ENCODE measurements at places on chromosomes 7 and 10. TPM values are rescaled to one million over a fixed set of nuclear protein-coding genes. Genes with fewer than 3 reads are reported as not detected.

DAGLB gene
- 13.2 TPM for total RNA-seq

ANXA8L1 gene
- not detected for total RNA-seq

FLNC gene
- 210 TPM for total RNA-seq

BTBD16 gene
- total RNA-seq = not detected

CPEB3 gene
- 0.73 TPM for total RNA-seq

C10orf105 gene
- not detected for total RNA-seq

KCND2 gene
- 0.05 TPM for total RNA-seq

CTTNBP2 gene
- 0.27 TPM for total RNA-seq

MMD2 gene
- not detected for total RNA-seq

INA gene
- total RNA-seq = 1.1 TPM

HERPUD2 gene
- 26.9 TPM for total RNA-seq

SPDYE6 gene
- total RNA-seq = 0.07 TPM

MACROH2A2 gene
- total RNA-seq = 1.1 TPM

UTF1 gene
- not detected for total RNA-seq

SEPTIN7 gene
- total RNA-seq = 234 TPM

IL15RA gene
- total RNA-seq = 52.3 TPM

SEMA3E gene
- total RNA-seq = 0.27 TPM

CYP2C18 gene
- total RNA-seq = not detected

DOCK4 gene
- 48.5 TPM for total RNA-seq

PAPOLB gene
- total RNA-seq = not detected

FAS gene
- 16.6 TPM for total RNA-seq

GIMAP6 gene
- 89.9 TPM for total RNA-seq

OR2A12 gene
- not detected for total RNA-seq

FAM25G gene
- not detected for total RNA-seq

CALHM3 gene
- total RNA-seq = not detected

GPR26 gene
- total RNA-seq = not detected

NKX2-3 gene
- total RNA-seq = not detected

GDF2 gene
- total RNA-seq = not detected

MYPN gene
- 0.79 TPM for total RNA-seq

DNAJC12 gene
- total RNA-seq = 0.39 TPM

NKX1-2 gene
- not detected for total RNA-seq

XRCC2 gene
- total RNA-seq = 4.7 TPM

OR2A7 gene
- total RNA-seq = not detected

POMZP3 gene
- total RNA-seq = 9.7 TPM

HYAL4 gene
- 0.49 TPM for total RNA-seq

LRRC17 gene
- 3.3 TPM for total RNA-seq

CREB5 gene
- 8.3 TPM for total RNA-seq

IKZF1 gene
- total RNA-seq = not detected

GRB10 gene
- 113 TPM for total RNA-seq

LEP gene
- total RNA-seq = not detected

AKR1B15 gene
- not detected for total RNA-seq

ZNF804B gene
- total RNA-seq = not detected

SAP25 gene
- total RNA-seq = not detected

WEE2 gene
- not detected for total RNA-seq

HOXA7 gene
- 11.9 TPM for total RNA-seq

JAKMIP3 gene
- total RNA-seq = not detected

NT5C3A gene
- 17.2 TPM for total RNA-seq

ATG9B gene
- not detected for total RNA-seq

TRAPPC14 gene
- 4.7 TPM for total RNA-seq

GSTK1 gene
- 142 TPM for total RNA-seq

SFTPA2 gene
- total RNA-seq = not detected

NOS3 gene
- total RNA-seq = 25.3 TPM

ZNF789 gene
- 2.3 TPM for total RNA-seq

AGR3 gene
- not detected for total RNA-seq

FXYD4 gene
- not detected for total RNA-seq

DENND10 gene
- total RNA-seq = 49.9 TPM
